ENCODE measurements at places on chromosomes 2 and 18.

GRCh38 chr2:55859875-55860274 is 63.7 kb downstream of the EFEMP1 start:
- no peak for DNase-seq

- DNase-seq, result no peak
These were observed 8.2 kb upstream of the DAPL1 start for GRCh38 chr2:158786897-158787296.

DNA sequence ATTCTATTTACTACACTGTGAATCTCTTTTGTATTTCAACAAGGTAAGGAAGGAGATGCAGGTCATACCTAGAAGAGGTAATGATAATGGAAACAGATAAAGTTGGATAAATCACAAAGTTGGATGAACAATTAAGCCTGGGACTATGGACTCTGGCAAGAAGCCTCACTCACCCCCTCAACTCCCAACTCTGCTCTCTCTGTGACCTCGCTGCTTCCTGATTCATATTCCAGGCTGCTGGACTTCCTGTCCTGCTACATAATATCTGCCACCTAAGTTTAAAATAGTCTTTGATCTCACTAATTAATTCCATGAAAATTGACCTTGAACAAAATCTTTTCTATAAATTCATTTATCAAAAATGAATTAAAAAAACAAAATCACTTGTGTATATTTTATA is 215.3 kb downstream of the CALCRL start:
- DNase-seq, result no peak

DNA sequence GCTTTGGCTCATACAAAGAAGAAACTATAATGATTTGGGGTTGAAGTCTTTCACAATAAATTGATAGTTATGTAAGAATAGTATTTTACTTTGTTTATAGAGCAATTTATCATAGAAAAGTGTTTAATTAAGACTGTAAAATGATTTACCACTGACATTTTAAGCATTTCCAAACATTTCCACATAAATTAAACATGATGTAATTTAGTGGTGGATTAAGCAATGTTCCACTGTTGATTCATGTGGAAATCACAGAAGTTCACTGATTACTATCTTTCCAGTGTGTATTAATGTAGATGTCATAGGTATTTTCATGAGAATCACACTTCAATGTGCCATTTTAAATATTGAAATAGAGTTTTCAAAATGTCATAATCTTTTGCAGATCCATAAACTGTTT is 40.1 kb upstream of the GRB14 start:
- DNase-seq, result peak; percentile 56

GRCh38 chr2:213834746-213835145 is 550.5 kb downstream of the SPAG16 start:
- DNase-seq, result no peak

Data from epithelial cell of esophagus (primary cell).